Right lung (tissue), 10 donors: ENCODE measurements at places on chromosomes 12 and 14. TPM values are rescaled to one million over a fixed set of nuclear protein-coding genes. Genes with fewer than 3 reads are reported as not detected.

The ERG28 gene
- polyA plus RNA-seq = 28.3 TPM

The GOLT1B gene
- 30.6 TPM for polyA plus RNA-seq

The TSPAN11 gene
- polyA plus RNA-seq = 11.3 TPM

The P2RX2 gene
- 5.3 TPM for polyA plus RNA-seq

The OTX2 gene
- polyA plus RNA-seq = not detected

The CCDC38 gene
- 0.90 TPM for polyA plus RNA-seq

The ZNF140 gene
- polyA plus RNA-seq = 45.5 TPM

The KRT71 gene
- not detected for polyA plus RNA-seq

The GYS2 gene
- polyA plus RNA-seq = 0.44 TPM
